ENCODE measurements at places on chromosomes 12 and 14.
A peak's percentile ranks its signal among the peaks of the same experiment; 100 is the strongest.

DNA sequence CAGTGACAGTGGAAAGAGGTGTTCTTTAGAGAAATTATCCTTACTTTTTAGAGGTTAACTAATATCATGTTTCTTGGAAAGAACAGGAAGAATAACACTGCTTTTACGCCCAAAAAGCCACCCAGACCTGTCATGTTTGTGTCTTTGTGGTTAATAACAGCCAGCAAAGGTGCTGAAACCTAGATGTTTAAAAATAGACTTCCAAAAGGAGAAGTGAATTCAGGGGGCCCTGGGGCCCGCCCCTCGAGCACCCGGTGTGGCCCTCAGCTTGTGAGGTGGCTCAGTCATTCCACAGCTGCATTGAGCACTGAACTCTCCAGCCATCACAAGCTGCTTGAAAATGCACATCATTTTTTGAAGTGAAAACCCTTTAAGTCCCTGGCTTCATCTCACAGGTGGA is 20.8 kb upstream of the AMN start:
- no peak for DNase-seq

GRCh38 chr14:20415782-20416206 is 2.5 kb upstream of the TEP1 start:
- no peak for DNase-seq

GRCh38 chr12:90963946-90964345 is 9.0 kb upstream of the CCER1 start:
- no peak for DNase-seq

DNA sequence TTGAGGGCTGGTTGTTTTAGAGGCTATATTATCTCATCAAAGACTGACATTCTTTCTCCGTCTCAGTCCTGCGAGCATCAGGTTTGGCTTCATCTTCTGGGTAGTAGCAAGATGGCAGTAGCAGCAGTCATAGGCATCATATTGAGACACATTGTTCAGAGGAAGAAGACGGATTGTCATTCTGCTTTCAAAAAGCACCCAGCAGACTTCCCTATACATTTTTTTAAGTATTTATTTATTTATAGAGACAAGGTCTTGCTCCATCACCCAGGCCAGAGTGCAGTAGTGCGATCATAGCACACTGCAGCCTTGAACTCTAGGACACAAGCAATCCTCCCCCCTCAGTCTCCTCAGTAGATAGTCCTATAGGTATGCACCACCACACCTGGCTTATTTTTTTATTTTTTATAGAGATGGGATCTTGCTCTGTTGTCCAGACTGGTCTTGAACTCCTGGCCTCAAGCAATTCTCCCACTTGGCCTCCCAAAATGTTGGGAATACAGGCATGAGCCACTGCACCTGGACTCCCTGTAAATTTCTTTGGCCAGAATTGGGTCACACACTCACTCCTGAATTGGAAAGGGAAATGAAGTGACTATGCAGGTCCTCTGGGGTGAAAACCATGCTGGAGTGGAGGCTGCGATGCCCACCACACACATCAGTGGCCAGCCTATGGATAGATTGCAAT is 125.4 kb downstream of the SLC38A6 start:
- DNase-seq: no peak

DNA sequence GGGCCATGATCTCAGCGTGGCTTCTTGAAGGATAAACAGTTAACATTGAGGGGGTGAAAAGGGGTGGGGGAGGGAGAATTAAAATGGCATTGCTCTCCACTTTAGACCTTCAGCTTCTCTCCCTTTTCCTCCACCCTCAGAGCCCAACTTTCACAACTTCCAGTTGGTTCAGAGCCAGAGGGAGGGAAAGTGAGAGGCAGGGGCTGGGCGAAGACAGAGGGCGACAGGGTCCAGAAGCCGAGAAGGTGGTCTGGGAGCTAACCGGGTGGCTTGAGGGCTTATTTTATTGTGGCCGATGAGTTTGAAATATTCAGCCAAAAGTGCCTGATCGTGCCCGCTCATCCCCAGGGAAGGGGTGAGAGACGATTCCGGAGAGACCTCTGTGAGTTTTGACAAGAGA is 4.1 kb downstream of the BMP4 start:
- no peak for DNase-seq

DNA sequence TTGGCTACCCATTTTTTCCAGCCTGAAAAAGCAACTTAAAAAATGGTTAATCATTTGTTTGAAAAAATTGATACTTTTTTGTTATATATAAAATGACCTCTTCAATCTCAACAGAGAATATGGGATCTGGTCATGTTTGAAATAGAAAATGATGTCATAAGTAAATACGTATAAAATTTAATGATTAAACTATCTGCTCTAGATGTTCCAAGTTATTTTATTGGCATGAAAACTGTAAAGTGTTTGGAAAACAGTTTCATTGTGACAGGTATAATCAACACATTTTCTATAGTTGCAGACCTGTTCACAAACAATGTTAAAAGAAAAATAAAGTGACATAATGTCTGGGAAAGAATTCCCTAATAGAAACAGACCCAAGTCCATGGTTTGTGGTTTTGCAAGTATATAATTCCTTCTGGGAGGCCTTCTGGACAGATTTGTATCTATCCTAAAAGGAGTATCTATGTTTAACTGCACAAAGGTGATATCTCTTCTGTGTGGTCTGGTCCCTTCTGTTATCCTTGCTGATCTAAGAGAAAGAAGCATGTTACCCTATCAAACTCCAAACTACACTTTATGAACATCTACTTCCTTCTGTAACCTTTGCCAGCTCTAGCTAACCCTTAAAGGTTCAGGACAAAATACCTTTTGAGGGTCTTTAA is 39.5 kb upstream of the LRIG3 start:
- DNase-seq: no peak

DNA sequence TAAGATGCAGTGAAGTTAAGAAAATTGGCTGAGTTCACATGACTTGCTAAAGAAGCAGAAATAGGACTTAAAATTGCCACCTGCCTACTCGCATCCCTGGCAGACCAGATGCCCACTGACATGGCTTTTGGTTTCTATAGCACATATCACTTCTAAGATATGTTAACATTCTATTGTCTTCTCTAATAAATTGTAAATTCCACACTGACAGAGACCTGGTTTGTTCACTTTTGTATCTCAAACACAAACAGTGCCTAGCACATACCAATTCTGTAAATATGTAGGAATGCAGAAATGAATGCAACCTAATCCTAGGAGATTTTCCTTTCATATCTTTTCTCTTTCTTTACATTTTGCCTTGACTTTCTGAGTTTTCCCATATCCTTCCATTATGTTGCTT is 1047.6 kb downstream of the AACS start:
- no peak for DNase-seq

DNA sequence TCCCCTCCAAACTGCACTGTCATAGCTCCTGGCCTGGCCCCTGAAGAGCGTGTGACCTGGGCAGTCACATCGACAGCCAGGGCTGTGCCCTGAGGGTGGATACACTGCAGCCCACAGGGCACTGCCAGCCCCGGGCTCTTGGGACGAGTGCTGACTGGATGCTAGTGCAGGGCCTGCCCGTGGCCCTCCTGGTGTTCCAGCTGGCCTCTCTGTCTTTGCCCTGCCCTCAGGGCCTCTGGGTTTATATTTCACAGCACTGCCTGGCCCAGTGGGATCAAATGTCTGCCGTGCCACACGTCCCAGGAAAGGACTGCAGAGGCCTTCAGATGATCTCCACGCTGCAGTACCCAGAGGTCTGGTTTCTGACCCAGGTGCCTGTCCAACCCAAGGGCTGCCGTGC is 10.1 kb upstream of the CCDC197 start:
- no peak for DNase-seq

GRCh38 chr14:99266181-99267178 is 5.5 kb downstream of the BCL11B start:
- DNase-seq: no peak

DNA sequence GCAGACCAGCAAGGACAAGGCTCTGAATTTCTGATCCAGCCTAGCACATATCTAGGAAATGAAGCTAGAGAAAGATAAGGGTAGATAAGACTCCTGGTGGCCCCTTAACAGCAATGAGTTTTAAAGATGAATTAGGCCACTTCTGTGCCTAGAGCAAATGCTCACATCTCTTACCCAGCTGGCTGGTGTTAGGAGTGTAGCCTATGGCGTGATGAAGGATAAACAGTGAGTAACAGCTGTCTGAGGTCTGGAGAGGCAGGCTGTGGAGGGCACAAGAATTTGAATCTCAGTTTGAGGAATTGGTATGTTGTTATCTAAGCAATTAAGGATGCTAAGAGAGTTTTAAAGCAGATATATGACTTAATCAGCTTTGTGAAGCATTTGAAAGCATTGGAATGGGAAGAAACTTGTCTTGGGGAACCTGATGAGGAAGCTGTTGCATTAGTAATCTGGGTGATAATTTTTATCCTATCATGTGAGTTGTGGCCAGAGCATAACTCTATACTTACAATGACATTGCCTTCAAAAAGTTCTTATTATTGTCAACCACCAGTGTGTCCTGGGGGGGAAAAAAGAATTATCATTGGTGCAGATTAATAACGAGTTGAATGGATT is 161.8 kb downstream of the SRGAP1 start:
- no peak for DNase-seq

DNA sequence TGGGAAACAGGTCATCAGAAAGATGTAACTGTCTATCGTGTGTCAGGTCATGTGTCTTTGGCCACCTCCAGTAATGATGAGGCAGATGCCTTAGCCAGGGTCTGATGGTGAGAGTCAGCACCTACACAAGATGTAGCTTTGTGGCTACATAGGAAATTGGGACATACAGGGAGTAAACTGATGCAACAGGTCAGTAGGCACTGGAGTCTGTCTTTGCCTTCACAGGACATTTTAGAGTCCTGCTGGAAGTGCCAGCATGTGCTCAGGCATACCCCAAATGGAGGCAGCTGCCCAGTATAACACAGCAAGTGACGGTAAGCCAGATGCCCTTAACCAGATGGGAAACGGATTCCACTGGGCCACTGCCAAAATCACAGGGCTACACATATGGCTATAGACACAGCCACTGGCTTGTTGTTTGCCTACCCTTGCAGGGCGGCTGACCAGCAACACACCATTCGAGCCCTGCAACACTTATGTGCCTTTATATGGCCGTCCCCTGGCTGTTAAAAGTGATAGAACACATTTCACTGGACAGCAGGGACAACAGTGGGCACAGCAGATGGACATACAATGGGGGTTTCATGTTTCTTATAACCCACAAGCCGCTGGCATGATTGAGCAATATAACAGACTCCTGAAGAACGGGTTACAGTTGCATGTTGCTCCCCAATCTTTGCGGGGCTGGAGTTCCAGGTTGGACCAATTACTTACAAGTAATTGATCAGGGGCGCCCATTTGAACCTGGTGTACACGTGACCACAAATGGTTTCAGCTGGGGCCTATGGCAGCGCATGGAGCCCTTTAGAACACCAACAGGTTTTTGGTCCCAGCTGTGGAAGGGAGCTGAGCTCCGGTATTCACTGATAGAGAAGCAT is 12.9 kb upstream of the RNASE12 start:
- no peak for DNase-seq

GRCh38 chr12:49621651-49622500 is 1.5 kb upstream of the PRPF40B start:
- no peak for DNase-seq

DNA sequence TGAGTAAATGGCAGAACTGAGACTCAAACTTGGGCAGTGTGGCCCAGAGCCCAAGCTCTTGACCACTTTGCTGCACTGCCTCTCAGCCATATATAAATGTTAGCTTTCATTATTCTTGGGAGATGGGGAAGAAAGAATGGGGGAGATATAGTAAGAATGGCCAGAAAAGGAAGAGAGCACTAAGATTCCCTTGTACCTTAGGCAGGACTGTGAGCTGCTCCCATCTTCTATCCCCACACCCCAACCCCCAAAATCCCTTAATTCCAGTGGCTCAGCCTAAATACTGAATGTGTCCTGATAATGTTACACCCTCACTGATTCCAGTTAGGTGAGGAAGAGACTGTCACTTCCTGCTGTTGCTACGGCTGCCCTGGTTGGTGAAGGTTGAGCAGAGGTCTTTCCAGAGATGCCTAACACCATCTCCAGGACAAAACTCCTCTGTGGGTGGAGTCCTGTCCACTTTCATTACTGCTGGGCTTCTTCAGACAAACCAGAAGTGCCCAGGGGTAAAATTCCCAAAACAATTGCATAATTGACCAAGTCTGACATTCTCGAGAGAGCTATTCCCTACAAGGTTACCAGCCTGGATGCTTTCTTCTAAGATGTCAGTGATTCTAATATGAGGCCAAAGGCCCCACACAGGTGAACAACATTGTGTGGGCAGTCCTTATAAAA is 51.8 kb downstream of the GNG2 start:
- DNase-seq: no peak

GRCh38 chr12:15453613-15454012 is 131.3 kb downstream of the PTPRO start:
- DNase-seq: no peak

GRCh38 chr12:23893611-23894010 is 55.9 kb downstream of the SOX5 start:
- DNase-seq: no peak

GRCh38 chr14:68627050-68627867 is 165.6 kb downstream of the ZFP36L1 start:
- DNase-seq: no peak

- peak; percentile 80 for DNase-seq
These were observed 2.0 kb upstream of the GAPDH start for GRCh38 chr12:6532051-6532926.

GRCh38 chr12:104462931-104463339 is 6.2 kb downstream of the CHST11 start:
- DNase-seq: no peak

GRCh38 chr12:120366845-120367232 is 2.1 kb downstream of the MSI1 start:
- no peak for DNase-seq

DNA sequence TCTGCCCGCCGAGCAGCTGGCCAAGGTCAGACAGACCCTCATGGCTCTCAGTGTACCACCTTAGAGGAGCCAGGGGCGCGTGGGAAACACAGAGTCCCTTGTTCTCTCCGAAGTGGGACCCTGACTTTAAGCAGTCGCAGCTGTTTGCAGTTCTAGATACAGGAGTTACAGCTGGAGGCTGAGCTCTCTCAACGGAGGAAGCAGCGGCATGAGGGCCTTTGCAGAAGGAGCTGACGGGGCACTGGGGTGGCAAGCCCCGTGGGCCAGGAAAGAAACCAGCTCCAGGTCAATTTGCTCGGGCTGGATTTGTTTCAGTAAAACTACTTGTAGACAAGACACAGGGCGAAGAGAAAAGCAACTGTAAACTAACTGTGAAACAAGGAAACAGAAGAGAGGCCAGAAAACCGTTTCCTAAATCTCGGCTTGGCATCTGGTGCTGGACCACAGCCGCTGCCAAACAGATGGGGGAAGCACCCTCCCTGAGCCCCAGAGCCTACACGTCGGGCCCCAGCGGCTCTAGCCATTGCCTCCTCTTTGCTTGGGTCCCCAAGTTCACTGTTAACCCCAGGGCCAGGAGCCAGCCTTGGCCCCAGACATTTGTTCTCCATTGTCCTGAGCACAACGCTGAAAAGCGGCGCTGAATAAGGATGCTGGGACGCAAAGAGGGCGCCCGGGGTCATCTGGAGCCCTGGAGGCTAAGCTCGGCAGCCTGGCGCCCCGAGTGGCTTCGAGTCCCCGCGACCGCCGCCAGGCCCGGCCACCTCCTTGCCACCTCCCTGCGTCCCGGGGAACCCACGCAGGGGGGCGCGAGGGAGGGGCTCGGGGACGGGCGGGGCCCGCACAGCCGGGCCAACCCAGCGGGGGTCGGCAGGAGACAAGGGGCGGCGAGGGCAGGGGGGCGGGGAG is 914 bp upstream of the PACS2 start:
- no peak for DNase-seq
